ENCODE measurements at places on chromosomes 11 and 22.

- no peak for DNase-seq
These were observed 6.4 kb upstream of the SAA2 start for GRCh38 chr11:18254781-18255361.

GRCh38 chr11:312092-312816, 1.6 kb upstream of the IFITM1 start:
- DNase-seq = no peak

DNA sequence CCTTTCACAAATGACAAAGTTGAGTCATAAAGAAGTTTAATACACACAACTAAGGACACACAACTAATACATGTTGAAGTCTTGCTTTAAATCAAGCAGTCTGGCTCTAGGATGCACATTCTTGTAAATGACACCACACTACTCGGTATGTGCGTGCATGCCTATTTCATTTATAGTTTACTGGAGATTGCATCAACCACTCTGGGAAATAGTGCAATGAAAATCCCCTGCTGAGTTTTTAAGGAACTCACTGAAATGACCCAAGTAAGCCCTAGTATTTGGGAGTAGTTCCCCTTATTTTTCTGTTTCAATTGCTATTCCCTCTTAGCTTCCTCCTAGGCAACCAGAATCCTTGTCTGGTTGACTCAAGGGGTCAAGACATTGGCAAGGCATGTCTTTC, 160.2 kb upstream of the LARGE1 start:
- DNase-seq = no peak

DNA sequence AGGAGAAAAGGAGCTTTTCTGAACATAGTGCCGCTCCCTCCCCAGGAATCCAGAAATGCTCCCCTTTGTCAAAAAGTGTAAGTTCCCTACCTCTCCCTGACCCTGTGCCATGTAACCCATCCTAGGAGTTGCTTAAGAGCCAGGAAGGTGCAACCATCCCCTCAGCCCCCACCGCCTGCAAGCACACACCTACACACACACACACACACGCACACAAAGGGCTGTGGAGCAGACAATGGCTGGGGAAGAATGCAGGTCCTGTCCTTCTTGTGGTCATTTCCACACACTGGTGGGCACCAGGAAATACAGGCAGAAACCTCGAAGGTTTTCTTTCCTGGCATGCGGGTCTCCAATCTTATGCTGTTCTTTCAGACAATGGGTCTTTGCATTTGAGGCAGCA, 1.2 kb downstream of the P2RX3 start:
- DNase-seq = no peak

GRCh38 chr11:1060410-1060809, 14.3 kb upstream of the MUC2 start:
- DNase-seq = no peak
